Amniotic stem cell (primary cell): ENCODE measurements at places on chromosomes 6 and 20.

GRCh38 chr6:146673069-146673468 lies 74.3 kb downstream of the ADGB start:
- DNase-seq = no peak

- no peak for DNase-seq
Observed at GRCh38 chr20:13251904-13252297, 30.8 kb downstream of the ISM1 start.

- no peak for DNase-seq
Observed at GRCh38 chr6:80690551-80691131, 584.2 kb downstream of the BCKDHB start.

DNA sequence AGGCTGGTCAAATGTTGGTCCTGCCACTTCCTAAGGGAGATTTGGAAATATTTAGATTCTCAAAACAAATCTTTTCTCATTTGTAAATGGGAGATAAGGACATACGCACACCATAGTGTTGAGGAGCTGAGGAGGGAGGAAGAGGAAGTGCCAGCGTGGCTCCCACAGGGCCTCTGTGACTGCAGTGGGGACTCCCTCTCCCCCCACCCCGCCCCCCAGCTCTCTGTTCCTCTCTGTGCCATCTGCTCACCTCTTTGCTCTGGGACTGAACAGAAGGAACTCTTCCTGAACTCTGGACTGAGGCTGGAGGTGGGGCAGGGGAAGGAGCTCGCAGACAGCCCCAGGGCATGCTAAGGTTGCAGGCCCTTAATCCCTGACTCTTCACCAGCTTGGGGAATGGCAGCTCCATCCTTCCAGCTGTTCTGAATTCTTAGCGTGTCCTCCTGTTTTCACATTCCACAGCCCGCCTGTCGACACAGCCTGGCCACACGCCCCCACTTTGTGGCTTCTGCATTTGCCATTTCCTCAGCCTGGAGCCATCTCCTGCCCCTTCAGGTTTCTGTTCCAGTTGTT lies 11.4 kb downstream of the DDX27 start:
- no peak for DNase-seq

- DNase-seq = no peak
Observed at GRCh38 chr6:35775031-35775430, 1.4 kb upstream of the CLPSL2 start.

- no peak for DNase-seq
Observed at GRCh38 chr6:164227952-164228522, 813.5 kb downstream of the QKI start.

DNA sequence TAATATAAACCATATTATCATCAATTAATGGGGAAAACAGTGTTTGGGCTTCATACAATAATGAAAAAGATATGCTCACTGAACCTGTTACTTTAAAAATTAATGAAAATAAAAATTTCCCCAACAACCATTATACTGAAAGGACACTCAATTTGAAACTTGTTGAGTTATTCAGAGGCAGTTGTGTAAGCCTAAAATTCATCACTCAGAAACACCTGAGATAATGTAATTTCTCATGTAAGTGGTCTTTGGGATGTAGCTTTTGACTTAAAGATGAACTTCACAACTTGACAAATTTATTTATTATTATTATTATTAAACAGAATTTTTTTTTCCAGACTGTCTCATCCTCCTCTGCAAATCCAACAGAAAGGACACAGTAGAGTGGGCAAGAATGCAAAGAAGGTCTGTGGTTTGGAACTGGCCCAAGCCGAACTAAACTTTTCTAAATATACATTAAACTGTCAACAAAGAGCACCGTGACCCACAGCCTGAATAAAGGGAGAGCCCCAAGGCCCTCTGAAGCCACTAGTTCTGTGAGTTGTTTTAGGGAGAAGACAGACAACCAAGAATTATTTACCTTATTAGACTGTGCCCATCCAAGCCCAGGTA lies 32.2 kb upstream of the HEY2 start:
- no peak for DNase-seq

- DNase-seq = peak; percentile 75
Observed at GRCh38 chr6:28489366-28490204, 26.0 kb downstream of the GPX6 start.

GRCh38 chr6:98832284-98833056 lies 1.9 kb upstream of the POU3F2 start:
- DNase-seq = no peak

DNA sequence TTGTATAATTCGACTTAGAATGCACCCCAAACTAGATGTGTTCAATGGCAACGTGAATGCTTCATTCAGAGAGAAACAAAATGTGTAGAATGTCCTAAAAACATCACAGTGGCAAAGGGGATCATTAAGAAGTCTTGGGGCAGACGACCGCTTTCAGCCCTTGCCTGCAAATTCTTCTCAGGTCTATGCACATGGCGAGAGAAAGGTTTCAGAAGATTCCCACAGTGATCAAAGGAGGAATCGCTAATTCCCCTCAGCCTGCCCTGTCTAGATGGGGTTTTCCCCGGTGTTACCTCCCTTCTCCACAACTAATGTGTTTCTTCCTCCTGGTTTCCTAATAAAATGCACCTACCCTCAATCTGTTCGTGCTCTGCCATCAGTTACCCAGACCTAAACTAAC lies 13.3 kb upstream of the NHSL1 start:
- DNase-seq = no peak

DNA sequence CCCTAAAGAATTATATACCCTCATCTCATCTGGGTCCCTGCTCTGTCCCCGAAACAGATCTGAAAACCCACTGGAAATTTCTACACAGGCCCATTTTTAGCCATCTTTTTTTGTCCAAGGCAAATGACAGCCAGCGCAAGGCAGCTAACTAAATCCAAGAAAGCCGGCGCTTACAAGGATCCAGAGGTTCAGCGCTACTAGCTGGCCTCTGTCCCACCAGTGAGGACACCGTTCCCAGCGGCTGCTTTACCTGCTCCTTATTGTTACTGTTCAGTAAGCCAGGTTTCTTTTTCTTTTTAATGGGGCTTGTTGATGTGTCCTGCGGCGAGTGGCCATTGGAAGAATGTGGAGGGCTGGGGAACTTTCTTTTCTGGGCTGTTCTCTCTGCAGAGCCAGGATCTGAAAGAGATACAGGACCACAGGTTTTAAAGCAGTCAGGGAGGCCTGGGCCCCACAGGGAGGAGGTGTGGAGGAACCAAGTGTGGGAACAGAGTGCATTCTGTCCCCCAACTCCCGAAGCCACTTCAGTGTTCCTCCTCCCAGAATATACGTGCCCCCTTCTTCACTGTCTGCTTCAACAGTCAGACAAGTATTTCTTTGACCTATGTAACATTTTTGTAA lies 46.6 kb downstream of the ZMYND8 start:
- DNase-seq = no peak

DNA sequence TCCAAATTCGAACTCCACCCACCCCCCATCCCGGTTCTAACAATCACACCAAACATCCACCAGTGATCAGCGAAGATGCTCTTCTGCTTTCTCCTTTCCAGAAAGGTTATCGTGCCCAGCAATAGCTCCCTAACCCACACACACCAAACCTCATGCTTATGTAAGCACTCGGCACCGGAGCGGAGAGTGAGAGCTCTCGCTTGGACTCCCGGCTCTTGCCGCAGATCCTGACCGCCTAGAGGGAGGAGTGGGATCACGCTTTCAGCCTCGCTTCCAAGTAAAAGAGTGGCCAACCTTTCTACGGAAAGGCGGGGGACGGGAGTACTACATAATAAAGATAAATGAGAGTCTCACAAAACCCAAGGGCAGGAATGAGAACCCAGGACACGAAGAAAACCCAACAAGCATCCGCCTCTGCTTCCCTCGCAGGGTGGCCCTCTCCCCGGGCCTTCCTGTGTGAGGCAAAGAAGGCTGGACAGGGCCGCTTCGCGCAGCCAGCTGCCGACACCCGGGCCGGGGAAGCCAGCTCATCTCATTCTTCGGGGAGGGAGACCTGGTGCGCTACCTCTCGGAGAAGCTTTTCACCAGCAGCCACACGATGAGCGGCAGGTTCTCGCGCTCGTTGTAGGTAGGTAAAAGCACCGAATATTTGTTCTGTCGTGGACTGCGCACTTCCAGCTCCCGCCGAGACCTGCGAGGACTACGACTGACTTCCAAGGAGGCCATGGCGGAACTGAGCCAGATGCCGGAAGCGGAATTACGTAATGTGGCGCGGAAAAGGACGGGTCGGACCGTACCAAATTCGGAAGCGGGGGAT lies at the start of gene DPM1:
Gene DPM1 (minus strand): TSS at position 735 of the 817 bp plus-strand sequence. CDS start 9 bp downstream, at position 726.
- peak; percentile 91 for DNase-seq

DNA sequence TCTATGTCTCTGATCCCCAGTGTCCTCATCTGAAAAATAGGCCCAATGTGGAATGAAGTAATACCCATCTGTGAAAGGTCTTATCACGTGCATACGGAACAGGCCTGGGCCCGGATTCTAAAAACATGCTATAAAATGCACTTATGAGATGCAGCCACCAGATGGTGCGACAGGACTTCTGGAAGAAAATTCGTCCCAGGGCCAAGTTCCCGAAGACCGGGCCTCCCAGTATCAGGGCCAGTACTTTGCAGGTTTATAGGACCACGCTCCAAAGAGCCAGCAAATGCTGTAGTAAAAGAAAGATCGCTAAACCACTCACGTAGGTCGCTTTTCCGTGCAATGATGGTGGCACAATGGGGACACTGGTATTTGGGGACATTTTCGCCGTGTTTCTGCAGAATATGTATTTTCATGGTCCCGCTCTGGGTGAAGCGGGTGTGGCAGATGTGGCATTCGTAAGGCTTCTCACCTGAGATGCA lies 10.6 kb downstream of the CTCFL start:
- DNase-seq = peak; percentile 62

- DNase-seq = no peak
Observed at GRCh38 chr6:90572856-90573255, 14.0 kb downstream of the MAP3K7 start.

DNA sequence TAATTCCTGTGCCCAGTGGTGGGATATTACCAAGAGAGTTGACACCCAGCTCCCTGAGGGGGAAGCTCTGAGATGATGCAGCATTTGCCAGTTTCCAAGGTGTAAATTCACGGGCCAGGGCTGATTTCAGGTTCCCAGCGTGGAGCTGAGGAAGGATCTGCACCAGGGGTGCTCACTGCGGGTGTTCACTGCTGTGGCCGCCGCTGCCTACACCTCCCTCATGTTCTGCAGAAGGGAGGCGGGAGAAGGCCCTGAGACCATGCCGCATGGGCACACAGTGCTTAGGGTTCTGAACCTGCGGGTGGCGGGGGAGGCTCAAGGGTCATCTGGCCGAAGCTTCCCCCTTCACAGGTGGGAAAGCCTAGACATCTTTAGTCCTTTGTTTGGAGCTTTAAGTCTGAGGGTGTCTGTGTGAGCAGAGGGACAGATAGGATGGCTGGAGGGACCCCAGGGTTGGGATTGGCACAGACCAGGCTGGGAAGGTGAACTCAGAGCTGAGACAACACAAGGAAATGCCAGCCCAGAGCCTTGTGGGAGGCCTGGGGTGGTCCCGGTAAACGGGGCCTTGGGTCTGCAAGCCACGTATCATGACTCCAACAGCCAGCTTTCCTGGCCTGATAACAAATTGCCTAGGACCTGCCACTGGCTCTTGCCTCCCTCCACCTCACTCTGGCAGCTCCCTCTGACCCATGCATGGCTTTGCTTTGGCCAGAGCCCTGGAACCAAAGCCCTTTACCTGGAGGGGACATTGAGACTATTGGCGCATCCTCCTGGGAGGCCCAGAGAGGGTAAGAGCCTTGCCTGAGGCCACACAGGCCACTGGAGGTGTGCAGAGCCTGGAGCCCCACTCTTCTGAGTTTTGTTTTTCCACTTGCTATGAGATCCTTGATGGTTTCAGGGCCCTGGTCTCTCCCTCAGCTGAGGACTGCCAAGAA lies 40.4 kb downstream of the SYNJ2 start:
- no peak for DNase-seq

DNA sequence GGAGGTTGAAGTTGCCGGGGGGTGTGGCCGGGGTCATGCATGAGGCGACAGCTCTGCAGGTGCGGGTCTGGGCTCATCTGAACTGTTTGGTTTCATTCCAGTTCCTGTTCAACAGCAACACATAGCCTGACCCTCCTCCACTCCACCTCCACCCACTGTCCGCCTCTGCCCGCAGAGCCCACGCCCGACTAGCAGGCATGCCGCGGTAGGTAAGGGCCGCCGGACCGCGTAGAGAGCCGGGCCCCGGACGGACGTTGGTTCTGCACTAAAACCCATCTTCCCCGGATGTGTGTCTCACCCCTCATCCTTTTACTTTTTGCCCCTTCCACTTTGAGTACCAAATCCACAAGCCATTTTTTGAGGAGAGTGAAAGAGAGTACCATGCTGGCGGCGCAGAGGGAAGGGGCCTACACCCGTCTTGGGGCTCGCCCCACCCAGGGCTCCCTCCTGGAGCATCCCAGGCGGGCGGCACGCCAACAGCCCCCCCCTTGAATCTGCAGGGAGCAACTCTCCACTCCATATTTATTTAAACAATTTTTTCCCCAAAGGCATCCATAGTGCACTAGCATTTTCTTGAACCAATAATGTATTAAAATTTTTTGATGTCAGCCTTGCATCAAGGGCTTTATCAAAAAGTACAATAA lies 72.5 kb downstream of the PTPN1 start:
- no peak for DNase-seq

DNA sequence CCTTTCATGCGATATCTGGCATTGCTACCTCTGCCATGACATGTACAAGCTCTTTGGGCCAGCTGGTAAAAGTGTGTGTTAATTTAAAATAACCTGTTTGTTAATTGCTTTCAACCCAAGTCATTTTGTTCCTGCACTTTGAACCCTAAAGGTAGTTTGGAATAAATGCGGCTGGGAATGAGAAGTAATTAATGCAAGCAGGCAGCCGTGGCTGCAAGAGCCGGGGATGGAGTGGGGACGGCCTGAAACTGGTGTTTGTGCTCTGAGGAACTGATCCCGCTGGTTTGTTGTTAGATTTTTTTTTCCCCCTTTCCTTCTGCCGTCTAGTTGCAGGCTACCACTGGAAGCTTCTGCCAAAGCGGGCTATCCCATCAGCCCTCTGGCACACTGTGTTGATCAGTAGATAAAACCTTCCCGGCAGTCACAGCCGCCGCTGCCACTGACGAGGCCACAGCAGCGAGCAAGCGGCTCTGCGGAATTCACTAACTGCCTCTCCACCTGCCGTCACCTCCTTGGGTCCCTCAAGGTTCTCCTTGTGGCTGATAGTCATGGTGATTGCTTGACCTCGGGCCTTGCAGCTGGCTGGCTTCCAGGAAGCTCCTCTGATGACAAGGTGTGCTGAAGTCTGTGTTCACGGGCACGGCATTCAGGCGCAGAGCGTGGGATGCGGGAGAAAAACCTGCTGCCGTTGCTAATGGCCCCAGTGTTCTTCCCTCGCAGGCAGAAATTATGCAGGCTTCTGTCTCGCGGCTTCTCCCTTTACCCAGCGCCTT lies 315.9 kb downstream of the TFAP2A start:
- no peak for DNase-seq

DNA sequence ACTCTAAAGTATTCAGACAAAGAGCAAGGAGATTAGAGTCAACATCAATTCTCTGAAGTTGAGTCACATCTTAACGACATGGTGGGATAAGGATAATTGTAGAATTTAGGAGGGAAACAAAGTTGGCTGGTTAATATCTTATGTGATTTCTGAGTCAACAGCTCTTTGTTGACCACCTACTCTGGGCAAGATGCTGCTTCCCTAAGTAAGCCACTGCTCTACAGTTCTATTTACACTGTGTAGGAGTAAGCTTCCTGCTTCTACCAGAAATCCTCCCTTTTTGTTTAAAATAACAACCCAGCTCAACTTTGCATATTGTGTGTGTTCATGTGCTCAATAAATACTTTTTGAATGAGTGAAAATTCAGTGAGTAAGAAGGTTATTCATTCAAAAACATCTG lies 3.1 kb downstream of the HS3ST5 start:
- DNase-seq = no peak

GRCh38 chr20:37276494-37277252 lies 12.8 kb upstream of the MANBAL start:
- DNase-seq = peak; percentile 72

GRCh38 chr6:16973545-16974386 lies 128.1 kb upstream of the STMND1 start:
- DNase-seq = no peak

- peak; percentile 40 for DNase-seq
Observed at GRCh38 chr20:58888521-58889333, 36.2 kb downstream of the GNAS start.
